Stimulated activated CD8-positive, alpha-beta memory T cell treated with anti-CD3 and anti-CD28 coated beads, Interleukin-15, amount 100 ng/mL, for 4 hours (primary cell): ENCODE measurements at places on chromosomes 7 and 10.

DNA sequence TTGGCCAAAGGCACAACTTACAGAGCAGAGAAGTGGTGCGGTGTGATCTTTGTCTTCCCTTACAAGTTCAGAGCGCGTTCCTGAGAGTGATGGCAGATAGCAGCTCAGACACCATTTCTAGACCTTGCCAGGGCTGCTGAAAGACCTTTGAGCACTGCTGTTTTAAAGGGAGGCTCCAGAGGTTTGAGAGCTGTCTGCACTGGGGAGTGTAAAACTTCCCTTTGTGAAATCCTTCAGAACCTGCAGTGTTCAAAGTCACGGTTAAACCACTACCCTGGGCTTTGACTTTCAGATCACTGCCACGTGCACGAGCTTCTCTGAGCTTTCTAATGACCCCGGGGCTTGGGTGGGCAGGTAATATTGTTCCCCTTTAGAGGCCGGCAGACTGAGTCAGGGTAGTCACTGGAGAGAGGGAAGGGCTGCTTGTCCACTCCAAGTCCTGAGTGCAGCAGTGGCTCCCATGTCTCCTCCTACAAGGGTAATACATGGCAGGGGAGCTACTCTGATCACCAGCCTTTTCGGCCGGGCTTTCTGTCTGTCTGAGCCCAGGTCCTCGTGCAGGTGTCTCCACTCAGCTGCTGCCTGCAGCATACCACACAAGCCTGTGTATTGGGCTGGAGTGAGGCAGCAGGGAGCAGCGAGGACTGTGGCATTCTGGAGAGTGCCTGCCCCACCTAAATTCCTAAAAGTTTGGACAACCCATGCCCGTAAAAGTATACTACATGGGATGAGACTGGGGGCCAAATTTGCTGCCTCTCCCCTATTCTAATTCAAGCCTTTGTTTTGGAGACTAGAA lies 63.3 kb downstream of the ZMIZ1 start:
- DNase-seq = no peak

GRCh38 chr10:58451193-58451889 lies 61.3 kb upstream of the BICC1 start:
- DNase-seq = no peak

GRCh38 chr10:498760-499435 lies 190.6 kb downstream of the DIP2C start:
- no peak for DNase-seq

GRCh38 chr10:130816116-130816901 lies 495.2 kb downstream of the TCERG1L start:
- no peak for DNase-seq

- DNase-seq = no peak
These were observed 105.7 kb downstream of the RAPGEF5 start for GRCh38 chr7:22251281-22251680.

DNA sequence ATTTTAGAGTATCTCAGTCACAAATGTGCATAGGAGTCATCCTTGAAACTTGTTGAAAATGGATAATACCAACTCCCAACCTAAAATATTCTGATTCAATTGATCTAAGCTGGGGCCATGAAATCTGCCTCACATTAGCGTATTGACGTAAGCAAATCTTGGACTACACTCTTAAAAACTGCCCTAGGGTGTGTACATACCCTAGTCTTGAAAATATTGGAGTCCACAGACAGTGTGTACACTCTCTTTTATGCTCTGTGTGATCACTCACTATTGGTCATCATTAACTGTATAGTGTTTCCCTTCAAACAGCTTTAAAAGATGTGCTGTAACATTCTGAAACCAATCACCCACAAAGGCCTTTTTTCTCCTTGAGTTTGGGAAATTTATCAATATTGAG lies 102.9 kb upstream of the FERD3L start:
- DNase-seq = no peak

DNA sequence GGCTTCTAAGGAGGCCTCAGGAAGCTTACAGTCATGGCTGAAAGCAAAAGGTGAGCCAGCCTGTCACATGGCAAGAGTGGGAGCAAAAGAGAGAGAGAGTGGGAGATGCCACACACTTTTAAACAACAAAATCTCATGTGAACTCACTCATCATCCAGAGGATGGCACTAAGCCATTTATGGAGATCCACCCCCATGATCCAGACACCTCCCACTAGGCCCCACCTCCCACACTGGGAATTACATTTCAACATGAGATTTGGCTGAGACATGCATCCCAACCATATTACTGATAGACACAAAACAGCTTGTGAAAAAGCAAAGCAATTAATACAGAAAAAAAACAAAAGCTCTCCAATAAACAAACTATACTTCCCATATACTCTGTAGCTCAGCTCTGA lies 210.3 kb downstream of the GALNT17 start:
- no peak for DNase-seq

GRCh38 chr10:50316695-50317648 lies 65.7 kb upstream of the ASAH2 start:
- no peak for DNase-seq

DNA sequence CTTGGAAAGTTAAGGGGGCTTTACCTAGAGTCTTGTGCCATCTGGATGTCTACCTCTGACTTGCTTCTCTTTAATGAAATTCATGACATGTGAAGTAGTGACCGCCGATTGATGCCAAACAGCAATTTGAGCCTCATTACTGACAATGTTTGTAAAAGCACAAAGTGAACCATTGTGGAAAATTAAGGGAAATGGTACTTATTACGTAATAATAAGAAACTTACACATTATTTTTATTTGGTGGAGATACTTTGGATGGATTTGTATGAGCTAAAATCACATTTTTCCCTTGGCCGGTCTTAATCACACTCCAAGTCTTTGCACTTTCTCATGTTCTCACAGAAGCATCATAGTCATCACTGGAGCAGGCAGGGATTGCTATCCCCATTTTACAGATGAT lies 265.1 kb upstream of the KLF6 start:
- DNase-seq = no peak

DNA sequence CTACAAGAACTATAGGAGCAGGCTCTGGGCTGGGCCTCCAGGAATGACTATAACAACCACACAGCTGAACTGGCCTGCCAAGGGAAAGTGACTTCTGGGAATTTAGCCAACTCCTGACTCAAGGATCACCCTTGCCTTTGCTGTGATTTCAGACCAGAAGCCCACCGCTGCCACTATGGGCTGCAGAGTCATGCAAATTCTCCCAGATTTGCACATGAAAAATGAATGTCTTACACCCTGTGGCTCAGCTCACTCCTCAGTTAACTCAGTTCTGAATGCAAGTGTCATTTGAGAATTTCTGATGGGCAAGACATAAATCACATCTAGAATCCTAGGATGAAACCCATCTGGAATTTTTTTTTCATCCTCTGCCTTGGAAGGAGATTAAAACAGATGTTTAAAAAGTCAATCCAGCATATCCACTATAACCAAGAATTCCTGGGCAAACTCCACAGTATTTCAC lies 186.5 kb upstream of the BET1 start:
- no peak for DNase-seq

- DNase-seq = no peak
These were observed 128.4 kb downstream of the ELMO1 start for GRCh38 chr7:37320140-37320847.

DNA sequence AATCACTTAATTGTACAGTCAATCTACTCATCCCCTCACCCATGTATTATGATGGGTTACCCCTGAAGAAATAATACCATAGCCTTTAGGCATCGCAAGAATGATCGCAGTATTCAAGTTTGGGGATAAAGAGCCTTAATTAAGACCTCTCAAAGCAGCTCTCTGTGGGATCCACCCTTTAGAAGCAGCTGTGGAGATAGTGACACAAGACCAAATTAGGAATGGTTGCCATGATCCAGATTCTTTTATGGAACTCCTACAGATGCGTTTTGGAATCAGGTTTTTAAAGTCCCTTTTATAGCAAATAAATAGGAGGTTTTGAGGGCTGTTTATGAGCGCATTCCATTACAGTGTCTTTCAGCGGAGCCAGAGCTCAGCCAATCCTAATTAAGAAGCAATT lies 12.2 kb downstream of the TES start:
- DNase-seq = no peak

- no peak for DNase-seq
These were observed 79.5 kb downstream of the CHST15 start for GRCh38 chr10:124013916-124014315.

- no peak for DNase-seq
These were observed 26.0 kb upstream of the ZNF735 start for GRCh38 chr7:64180989-64181388.

DNA sequence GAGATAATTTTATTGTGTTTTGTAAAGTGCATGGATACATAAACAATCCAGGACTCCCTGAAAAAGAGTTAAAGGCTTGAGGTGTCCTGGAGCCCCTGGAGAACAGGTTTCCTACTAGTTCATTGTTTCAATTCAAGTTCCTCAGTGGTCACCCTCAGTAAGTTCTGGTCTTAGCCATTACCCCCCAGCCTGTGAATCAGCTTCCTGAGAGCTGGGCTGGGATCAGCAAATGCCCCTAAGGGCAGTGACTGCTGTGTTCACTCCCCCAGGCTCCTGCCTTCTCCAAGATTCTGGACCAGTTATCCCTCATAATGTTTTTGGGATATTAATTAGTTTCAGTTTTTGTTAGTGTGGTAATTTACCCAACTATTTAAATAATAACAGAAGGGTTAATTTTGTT lies 151.6 kb upstream of the PRSS58 start:
- DNase-seq = no peak

GRCh38 chr10:91893051-91893450 lies 16.2 kb downstream of the FGFBP3 start:
- no peak for DNase-seq

- DNase-seq = no peak
These were observed 26.3 kb upstream of the IFRD1 start for GRCh38 chr7:112423987-112424386.

DNA sequence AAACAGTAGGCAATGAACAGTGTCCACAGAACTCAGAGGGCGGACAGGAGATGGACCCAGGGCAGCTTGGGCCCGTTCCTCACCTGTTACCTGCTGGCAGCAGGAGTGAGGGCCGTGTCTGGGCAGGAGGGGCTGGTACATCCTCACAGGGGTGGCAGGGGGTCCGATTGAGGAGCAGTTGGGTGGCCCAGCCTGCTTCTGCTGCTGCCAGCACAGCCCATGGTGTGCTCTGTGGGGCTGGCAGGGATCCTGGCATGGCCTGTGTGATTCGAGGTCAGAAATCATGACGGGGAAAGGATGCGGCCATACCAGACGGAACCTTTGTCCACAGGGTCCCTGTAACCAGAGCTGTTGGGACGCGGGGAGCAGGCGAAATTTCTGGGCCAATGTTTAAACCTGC lies 49.6 kb downstream of the INPP5A start:
- no peak for DNase-seq

DNA sequence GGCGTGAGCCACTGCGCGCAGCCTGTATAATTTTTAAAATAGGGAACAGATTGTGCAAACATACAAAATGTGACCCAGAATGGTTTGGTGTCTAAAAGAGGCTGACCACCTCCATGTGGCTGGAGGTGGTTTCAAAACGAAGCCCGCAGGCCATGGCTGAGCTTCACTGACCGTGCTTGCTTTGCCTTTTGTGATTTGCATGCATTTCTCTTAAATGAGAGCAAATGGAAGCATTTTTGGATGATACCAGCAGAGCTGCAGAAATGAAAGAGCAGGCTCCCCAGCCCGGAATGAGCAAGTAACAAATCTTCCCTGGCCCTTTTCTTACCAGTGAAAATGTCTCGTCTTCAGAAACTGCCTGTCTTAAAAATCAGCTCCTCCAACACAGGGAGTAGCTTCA lies 239.9 kb downstream of the CAMK1D start:
- DNase-seq = no peak

GRCh38 chr7:74284781-74285259 lies 4.4 kb upstream of the CLIP2 start:
- DNase-seq = no peak

DNA sequence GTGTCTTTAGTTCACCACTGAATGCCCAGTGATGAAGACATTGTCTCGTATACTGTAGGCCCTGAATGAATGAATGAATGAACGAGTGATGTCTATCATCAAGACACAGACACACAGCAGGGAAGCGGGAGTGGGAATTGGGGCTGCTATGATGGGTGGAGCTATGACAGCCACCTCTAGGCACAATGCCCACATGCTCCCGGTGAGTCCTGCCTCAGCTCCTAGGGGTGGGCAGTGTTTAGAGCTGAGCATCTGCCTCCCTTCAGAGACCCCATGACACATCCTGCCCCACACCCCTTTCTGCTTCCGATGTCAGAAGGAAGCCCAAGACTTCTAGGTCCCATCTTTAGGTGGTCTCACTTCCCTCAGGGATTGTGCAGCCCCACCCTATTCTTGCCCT lies 714.1 kb downstream of the PARD3 start:
- DNase-seq = no peak

DNA sequence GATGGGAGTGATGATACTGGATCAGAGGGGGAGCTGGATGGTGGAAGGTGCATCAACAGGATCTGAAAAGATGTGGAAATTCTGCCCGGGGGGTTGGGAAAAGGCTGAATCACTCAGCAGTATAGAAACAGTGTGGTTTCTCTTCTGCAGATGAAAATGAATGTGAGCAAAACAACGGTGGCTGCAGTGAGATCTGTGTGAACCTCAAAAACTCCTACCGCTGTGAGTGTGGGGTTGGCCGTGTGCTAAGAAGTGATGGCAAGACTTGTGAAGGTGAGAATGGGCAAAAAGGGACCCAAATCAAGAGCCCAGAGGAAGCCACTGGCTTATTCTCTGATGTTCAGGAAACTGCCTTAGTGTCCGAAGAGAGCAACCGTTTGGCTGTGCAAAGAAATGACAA lies 12.9 kb downstream of the OIT3 start:
- no peak for DNase-seq

DNA sequence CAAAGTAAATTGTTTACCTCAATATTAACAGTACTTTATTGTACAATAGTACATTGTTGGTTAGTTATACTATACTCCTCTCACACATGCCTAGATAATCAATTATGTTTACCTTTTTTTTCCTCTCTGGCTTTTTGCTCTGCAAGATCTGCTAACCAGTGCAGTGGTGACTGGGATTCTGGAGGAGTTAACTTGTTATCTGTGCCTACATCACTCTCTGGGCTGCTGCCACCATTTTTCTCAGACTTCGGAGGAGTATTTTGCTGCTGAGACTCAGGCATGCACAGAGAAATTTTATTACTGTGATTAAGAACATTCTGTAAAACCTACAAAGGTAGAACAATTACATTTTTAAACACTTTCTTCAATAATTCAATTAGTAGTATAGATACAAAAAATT lies 59.7 kb downstream of the NRBF2 start:
- no peak for DNase-seq

- no peak for DNase-seq
These were observed 127.4 kb upstream of the CTTNBP2 start for GRCh38 chr7:118000480-118001202.

GRCh38 chr7:927031-927671 lies 27.3 kb downstream of the ADAP1 start:
- no peak for DNase-seq
